ENCODE measurements at places on chromosomes 1 and 21.

DNA sequence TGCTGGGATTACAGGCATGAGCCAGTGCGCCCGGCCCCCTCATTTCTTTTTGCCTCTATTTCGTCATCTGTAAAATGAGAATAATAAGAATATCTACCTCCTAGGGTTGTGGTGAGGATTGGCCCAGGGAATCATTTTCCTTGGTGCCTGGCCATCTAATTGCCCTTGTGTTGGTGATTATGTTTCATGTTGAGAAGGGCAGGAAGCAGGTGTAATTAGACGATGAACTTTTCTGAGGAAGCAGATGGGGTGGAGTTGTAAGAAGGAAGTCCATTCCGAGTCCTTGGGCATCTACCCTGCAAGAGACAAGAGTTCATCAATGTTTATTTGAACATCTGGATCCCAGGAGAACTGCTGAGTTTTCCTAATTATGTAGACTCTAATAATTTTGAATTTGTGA is 38.7 kb upstream of the NEK2 start:
- DNase-seq, result no peak

DNA sequence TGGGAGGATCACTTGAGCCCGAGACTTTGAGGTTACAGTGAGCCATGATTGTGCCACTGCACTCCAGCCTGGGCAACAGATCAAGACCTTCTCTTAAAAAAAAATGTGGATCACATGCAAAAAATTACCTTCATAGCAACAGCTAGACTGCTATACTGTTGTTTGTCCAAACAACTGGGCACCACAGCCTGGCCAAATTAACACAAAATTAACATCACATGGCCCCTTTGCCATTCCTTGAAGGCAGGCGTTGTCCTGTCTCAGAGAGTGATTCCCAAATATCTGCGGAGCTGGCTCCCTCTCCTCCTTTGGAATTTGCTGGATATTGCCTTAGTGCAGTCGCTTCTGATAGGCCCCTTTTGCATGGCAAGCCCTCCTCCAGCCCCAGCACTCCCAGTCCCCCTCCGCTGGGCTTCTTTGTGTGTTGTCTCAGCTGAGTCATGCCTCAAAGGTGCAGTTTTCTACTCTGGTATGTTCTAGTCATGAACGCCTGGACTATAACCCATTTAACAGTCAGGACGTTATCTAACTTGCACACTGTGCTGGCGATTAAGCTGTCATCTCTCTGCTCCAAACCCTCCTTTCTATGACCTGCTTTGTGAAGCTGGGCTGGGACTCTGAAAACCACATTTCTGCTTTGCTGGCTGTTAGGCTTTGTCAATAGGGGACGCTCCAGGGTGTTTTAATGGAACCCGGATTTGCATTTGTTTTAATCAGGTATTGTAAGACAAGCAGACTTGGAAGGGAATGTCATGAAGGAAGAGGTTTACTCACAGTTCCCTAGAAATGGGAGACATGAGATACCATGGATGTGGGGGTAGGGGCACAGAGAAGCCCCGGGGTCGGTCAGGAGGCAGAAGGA is 20.1 kb upstream of the HPCAL4 start:
- peak; percentile 87 for DNase-seq

DNA sequence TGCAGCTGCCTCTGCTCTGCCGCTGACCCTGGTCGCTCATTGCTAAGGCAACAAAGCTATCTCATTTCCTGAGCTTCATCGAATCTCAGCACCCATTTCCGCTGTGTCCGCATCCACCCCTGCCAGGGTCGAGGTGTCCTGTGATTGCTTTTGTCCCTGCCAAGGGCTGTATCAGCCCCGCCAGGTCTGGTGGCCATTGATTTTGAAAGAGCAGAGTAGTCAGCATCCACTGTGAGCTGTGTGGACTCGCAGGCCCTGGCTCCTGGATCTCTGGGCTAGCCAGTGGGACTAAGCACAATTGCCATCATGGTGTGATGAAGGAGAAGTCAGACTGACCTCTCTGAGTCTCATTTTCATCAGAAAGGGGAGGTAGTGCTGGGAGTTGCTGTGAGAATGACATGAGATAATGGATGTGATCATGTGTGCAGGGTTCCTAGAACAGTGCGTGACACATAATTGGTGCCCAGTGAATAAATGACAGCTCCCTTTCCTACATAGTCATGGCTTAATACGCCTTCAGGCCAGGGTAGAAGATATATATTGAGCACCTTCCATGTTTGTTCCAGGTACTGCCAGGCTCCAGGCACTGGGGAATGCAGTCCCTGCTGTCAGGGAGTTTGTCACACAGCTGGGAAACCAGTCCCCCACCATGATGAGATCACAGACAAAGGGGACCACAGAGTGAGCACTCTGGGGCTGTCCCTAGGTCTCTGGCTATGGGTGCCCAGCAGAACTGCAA is 32.1 kb downstream of the NAV1 start:
- peak; percentile 75 for DNase-seq

GRCh38 chr1:204418174-204419063 is 6.8 kb upstream of the PPP1R15B start:
- DNase-seq, result peak; percentile 50

GRCh38 chr1:205249651-205250050 is 21.9 kb downstream of the TMCC2 start:
- DNase-seq, result no peak

DNA sequence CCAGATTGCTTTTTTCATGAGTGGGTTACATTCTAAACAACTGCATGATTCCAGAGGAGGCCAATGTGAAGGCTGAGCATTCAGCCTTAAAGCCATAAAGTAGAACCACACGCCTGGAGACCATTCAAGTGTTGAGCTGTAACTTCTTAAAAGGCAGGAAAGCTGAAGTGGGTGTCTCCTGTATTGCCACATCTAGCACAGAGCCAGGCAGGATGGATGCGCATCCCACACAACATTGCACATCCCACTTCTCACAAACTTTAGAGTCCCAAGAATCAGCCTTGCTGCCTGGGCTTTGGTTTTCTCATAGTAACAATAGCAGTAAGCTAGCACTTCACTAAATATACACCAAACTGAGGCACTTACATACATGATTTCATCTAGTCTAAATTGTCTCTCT is 151.7 kb downstream of the DAB1 start:
- DNase-seq, result no peak

- DNase-seq, result no peak
These were observed 210.7 kb upstream of the PTBP2 start for GRCh38 chr1:96510911-96511310.

DNA sequence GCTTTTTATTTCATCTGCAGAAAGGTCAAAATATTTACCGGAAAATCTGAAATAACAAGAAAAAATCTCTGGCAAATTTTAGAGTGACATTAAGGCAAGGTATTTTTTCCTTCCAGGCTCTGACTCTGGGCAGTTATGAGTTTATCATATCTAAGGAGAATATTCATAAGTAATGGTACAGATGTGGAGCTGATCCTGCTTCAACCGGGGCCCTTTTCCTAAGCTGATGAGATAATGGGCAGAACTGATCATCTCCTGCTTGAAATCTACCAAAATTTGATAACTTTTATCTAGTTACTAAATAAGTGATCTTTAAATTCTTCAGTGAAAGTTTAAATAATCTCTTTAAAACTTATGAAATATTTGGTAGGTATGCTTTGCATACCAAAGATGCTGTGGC is 211.6 kb downstream of the COL11A1 start:
- DNase-seq, result no peak

DNA sequence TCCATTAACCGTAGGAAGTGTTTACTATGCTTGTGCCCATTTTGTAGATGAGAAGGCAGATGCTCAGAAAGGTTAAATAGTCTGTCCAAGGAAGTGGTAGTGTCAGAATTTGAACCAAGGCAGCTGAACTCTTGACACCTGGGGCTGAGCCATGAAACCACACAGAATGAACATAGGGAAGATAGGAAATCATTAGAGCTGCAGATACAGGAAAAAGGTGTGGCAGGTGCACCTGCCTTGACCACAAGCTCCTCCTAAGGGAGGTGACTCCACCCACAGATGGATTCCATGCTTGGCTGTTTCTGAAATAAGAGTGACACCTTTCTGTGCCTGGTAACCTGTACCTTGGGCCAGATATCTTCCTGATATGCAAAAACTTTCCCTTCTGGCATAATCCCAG is 69.9 kb upstream of the IGSF21 start:
- DNase-seq, result no peak

DNA sequence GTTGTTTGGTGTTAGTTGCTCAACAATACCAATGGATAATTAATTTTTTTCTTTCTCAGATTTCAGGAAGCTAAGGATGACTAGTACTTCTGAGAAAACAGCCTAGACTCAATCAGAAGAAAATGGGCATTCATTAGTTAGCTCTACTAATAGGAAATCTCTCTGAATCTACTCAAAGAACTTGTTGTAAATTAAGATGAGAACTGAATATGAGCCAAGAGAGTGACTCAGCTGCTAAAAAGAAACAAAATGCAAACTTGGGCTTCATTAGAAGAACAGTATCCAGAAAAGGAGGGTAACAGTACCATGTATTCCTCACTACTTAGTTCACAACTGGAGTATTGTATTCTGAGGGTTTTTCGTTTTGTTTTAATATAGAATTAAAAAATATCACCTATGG is 12.5 kb downstream of the FOXJ3 start:
- DNase-seq, result no peak

All from hematopoietic multipotent progenitor cell treated with erythropoietin and hydrocortisone succinate and interleukin-3 and kit ligand, for 6 days (in vitro differentiated cells).